Stimulated activated CD4-positive, alpha-beta T cell treated with anti-CD3 and anti-CD28 coated beads, Interleukin-1b, Interleukin-23, amount 100 ng/mL, for 1 hour (primary cell): ENCODE measurements at places on chromosomes 11 and 22.

DNA sequence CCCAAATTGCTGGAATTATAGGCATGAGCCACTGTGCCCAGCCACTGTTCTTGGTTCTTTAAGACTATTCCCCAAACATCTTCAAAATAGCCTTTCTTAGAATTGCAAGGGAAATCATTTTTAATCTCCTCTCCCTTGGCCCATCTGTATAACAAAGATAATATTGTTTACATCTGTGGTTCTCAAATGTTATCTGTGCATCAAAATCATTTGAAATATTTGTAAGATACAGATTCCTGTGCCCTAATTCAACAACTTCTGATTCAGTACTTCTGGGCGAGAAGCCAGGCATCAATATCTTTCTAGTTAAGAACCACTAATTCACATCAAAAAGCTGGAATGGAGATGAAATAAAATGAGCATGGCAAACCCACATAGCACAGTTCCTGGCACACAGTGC, 83.0 kb downstream of the TMPRSS5 start:
- no peak for DNase-seq

- DNase-seq, result no peak
Observed at GRCh38 chr22:35135165-35135564, 69.2 kb downstream of the ISX start.

DNA sequence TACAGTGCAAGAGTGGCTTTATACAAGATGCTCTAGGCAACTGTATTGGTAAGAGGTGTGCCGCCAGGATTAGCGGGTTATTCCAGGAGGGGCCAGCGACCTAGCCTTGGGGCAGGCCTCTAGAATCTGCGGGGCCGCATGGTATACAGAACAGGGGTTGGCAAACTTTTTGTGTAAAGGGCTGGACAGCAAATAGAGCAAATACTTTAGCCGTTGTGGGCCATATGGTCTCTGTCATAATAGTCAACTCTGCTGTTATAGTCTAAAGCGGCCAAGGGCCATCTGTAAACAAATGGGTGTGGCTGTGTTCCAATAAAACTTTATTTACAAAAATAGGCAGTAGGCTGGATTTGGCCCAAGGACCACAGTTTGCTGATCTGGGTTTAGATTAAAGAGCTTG, 32.6 kb downstream of the FBLN1 start:
- no peak for DNase-seq

GRCh38 chr11:2815762-2816496, 69.6 kb downstream of the CDKN1C start:
- DNase-seq, result no peak

DNA sequence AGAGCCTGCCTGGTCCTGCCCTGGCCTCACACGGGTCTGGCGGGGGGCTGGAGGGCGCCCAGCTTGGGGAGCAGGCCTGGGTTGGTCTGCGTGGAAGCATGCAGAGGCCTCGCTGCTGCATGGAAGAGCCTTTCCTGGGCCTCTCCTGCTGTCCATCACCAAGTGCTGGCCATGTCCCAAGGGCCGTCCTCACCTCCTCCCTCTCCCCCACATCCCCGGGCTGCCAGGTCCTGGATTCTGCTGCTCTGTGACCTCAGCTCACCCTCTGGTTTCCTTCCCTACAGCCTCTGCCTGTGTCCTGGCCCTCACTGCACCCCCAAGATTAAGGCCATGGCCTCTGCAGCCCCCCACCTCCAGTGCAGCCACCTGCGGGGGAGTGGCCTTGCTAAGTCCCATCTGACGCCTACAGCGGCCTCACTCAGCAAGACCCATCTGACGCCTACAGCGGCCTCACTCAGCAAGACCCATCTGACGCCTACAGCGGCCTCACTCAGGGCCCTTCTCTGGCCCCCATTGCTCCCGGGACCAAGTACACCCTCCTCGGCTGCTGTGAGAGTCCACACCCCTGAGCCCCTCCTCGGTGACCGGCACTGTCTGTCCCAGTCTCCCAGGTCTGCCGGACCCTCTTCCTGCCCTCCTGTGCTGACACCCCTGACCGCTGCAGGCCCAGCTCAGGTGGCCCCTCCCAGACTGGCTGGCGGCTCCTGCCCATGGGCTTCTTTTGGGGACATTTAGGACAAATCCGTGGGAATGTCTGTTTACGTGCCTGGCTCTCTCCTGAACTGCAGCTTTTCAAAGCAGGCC, 119.5 kb upstream of the B3GAT1 start:
- no peak for DNase-seq

DNA sequence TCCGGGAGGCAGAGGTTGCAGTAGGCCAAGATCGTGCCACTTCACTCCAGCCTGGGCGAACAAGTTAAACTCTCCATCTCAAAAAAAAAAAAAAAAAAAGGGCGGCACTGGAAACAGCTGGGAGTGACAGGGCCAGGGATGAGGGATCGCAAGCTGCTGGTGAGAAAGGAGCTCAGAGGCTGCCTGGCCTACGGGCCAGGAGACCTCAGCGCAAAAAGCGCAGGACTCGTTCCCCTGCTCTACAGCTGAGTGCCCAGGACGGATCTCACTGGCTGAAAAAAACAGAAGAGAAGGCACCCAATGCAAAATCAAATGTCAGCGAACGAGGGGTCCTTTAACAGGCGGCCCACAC, 650 bp upstream of the NUP50 start:
- DNase-seq, result no peak

DNA sequence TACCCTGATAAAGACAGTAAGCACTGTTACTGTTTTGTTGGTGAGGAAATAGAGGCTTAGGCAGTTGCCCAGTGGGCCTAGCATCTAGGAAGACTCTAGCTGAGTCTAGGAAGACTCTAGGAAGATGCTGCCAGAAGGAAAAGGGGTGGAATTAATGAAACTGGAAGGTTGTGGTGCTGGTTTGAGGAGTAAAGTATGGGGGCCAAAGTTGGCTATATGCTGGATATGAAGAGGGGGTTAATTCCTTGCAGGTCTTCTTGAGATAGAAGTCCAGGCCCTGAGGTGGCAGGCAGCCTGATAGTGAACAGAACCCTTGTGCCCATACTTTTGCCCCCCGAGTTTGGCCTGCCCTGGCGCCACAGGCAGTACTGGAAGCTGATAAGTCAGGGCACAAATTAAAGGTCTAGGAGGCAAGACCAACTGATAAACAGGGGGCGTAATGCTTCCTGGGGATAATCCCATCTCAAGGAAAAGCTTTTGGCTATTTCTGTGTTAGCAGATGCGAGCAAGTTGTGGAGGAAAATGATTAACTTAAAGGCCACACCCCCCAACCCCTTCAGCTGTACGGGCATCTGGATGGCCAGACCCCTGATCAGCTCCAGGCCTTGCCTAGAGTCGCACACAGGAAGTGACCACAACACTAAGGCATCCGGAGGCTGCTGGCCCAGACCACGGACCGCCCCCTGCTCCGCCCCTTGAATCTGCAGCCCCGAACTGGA, 3.1 kb downstream of the ILK start:
- DNase-seq, result no peak

GRCh38 chr22:25223269-25223850, 3.9 kb downstream of the CRYBB2 start:
- no peak for DNase-seq

DNA sequence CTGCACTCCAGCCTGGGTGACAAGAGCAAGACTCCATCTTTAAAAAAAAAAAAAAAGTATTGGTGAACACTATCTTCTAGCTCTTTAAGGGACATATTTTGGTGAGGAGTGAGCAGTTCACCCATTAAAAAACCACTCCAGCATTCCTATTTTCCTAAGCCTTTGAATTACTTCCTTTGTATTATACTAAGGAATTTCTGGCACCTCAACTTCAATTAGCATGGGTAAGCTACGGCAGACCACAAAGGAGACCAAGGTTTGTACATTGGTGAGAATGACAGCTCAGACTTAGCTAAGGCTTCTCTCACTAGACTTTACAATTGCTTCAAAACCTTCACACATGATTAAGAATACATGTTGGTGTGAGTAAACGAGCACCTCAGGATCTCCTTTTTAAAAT, 57.0 kb upstream of the BIRC3 start:
- DNase-seq, result no peak

DNA sequence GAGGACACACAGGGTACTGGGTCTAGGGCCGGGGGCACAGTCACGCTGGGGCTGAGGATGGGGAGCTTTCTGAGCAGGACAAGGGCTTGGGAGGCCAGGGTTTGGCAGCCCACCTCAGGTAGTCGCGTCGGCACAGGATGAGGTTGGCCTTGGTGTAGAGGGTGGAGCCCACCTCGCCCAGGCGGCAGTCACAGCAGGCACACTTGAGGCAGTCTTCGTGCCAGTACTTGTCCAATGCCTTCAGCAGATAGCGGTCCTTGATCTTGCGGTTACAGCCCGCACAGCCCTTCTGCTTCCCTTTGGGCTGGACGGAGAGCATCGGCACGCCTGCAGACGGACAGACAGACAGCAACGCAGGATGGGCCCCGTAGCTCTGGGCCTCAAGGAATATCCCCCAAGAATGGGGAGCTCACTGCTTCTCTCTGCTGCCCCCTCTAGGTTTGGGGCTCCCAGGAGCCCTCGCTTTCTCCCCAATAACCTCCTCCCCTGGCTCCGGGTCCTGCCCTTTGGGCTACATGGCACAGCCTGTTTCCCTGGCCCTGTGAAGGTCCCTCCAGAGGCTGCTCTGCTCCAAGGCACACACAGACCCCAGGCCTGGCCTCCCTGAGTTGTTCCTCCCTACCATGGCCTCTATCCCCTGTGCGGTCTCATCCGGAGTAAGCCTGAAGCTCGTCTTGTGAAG, 33.4 kb downstream of the LMO1 start:
- DNase-seq, result no peak

DNA sequence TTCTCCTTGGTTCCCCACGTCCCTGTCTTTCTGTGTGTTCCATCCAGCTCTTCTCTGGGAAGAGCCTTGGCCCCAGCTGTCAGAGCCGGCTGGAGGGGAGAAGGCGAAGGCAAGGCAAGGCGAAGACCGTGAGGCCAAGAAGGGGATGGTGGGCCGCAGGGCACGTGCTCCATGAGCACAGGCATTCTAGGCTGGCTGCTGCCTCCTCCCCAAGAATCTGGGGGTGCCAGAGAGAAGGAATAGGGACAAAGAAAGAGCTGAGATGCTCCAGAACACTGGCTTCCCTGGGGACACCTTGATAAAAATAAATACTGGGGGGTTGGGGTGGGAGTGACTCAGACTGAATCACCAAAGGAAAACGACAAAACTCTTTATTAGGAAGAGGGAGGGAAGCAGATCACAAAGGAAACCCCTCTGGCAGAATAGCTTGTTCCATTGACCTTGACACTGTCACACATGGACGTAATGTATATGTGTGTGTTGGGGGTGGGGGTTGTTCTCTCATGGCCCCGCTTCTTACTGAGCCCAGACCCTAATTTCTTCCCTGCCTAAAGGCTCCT, 52.5 kb downstream of the NECTIN1 start:
- DNase-seq, result no peak

- no peak for DNase-seq
Observed at GRCh38 chr11:14499178-14499559, 442 bp downstream of the COPB1 start.

DNA sequence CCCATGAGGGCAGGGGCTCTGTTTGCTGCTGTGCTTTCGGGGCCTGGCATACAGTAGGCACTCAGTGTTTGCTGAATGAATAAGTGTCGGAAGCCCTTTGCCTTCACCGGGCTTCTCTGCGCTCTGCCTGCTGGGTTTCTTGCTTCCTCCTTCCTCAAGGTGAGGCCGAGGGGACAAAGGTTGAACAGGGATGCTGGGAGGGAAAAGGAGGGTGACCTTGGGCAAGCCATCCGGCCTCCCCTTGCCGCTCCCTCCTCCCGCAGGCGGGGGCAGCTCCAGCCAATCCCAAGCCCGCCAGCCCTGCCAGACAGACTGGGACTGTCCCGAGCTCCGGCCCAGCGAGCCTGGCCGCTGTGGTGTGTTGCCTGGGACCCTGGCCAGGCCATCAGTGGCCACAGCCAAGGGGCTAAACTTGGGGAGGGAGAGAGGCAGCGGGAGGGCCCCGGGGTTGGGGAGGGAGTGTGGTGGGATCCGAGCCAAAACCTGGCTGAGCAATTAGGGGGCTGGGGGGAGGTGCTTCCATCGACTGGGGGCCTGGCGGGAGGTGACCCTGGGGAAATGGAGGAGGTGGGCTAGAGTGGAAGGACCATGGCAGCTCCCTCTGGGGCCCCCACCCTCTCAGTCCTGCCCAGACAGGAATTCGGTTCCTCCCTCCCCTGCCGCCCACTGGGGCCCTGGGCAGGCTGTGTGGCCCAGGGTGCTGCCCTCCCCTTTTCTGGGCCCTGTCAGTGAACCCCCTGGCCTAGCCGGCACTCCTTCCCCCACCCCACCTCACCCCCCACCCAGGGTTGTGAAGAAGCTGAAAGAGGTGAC, 3.4 kb upstream of the RCOR2 start:
- no peak for DNase-seq

- DNase-seq, result no peak
Observed at GRCh38 chr22:44003405-44004103, 20.5 kb upstream of the PARVB start.
